Stimulated activated CD8-positive, alpha-beta memory T cell treated with anti-CD3 and anti-CD28 coated beads, Interleukin-7, amount 100 ng/mL, for 48 hours (primary cell): ENCODE measurements at places on chromosomes 16 and 17.
A peak's percentile ranks its signal among the peaks of the same experiment; 100 is the strongest.

- DNase-seq = no peak
These were observed 17.7 kb upstream of the EXOSC6 start for GRCh38 chr16:70269471-70269870.

DNA sequence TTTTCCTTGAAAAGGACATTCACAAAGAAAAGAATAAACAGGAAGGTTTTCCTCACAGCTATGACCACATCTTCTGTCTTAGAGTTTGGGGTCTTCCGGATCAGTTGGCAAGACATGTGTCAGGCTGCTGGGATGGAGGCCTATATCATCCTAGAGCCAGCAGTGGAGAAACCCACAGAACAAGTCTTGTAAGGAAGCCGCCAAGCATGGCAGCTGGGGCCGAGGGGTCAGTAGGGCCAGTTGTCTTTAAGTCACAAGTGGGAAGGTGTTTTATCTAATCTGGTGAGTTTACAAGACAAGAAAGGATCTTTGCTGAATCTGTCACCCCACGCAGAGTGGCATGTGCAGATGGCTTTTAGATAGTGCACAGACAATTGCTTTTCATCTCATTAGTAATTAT is 25.7 kb downstream of the SCNN1B start:
- no peak for DNase-seq

DNA sequence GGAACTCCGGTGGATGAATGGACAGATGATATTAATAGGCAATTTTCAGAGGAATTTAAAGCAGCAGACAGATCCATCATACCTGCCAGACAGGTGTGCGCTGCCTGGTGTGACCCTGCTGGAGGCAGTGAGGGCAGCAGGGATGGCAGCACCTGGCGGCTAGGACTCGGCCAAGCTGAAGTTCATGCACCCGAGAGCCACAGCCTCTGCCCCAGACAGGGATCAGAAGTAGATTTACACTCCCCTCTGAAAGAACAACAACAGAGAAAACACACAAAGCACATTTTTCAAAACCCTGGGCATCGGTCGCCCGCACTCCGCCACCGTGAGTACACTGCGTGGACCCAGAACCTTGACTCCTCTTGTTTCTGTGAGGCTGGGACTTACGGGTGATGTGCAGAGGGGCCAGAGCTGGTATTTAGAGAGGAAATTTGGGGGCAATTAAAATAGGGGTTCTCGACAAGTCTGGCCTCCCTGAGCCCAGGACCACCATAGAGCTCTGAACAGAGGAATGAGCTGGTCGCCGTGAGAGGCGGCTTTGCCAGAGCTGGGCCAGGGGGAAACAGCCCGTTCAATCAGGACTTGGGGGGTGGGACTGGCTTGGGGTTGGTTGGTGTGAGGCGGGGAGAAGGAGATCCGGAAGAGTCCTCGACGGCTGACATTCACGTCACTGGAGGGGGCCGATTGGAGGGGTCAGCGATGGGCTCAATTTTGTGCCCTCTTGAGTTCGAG is 101.0 kb downstream of the METRNL start:
- no peak for DNase-seq

- DNase-seq = no peak
These were observed 290.5 kb downstream of the CEP112 start for GRCh38 chr17:65901394-65901793.

DNA sequence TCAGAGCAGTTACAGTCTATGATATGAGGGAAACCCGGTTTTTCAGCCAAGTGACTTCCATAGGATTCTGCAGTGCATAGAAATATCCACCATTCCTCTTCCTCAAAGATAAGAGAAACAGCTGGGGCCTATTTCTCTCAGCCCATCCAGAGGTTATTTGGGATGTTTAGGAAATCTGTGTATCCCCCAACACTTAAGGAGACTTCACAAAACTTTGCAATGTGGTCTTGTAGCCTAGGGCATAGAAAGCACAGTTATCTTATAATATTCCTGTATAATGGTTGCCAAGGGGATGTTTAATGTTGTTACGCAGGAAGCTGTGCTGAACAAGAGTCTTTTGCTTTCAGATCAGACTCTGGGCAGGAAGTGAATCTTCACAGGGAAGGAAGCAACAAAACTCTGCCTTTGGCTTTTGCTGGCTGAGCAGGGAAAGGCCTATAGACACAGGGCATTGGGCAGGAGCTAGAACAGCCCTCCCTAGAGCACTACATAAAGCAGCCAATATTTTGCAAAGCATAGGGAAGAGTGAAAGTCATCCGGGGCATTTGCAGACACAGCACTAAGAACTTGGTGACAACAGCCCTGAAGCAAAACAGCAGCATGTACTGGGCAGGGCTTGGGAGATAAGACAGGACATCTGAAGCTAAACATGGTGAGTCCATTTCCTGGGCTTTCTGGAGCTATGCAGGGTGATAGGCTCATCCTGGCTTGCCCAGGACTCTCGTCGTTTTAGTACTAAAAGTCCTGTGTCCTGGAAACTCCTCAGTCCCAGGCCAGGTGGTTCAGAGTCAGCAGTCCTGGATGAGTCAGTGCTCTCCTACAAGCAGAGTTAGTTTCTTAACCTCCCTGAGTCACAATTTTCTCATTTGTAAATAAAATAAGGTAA is 18.7 kb upstream of the BEAN1 start:
- DNase-seq = peak; percentile 12
